SK-N-DZ (cell line): ENCODE measurements at places on chromosomes 2 and 18.

DNA sequence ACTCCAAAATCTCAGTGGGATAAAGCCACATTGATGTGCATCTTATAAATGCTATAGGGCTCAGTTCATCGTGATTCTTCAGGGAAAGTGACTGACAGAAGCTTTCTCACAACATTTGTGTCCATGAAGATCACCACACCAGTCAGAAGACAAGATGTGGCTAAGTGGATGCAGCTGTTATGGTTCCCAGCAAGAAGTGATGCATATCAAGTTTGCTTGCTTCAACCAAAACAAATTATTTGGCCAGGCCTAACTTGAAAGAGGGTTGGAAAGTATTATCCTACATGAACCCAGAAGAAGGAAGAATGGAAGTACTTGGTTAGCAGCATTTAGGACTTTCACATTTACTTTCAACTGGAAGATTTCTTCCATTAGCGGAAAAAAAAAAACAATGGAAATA is 210.0 kb upstream of the ACVR2A start:
- no peak for DNase-seq

- no peak for DNase-seq
These were observed 253.3 kb downstream of the AGAP1 start for GRCh38 chr2:235747001-235747785.

- no peak for DNase-seq
These were observed 176.8 kb downstream of the ARL4C start for GRCh38 chr2:234320066-234320465.

- DNase-seq = peak; percentile 28
These were observed 18.5 kb upstream of the CCDC93 start for GRCh38 chr2:118032169-118033013.

- no peak for DNase-seq
These were observed 803.2 kb upstream of the POU3F3 start for GRCh38 chr2:104050656-104051242.

DNA sequence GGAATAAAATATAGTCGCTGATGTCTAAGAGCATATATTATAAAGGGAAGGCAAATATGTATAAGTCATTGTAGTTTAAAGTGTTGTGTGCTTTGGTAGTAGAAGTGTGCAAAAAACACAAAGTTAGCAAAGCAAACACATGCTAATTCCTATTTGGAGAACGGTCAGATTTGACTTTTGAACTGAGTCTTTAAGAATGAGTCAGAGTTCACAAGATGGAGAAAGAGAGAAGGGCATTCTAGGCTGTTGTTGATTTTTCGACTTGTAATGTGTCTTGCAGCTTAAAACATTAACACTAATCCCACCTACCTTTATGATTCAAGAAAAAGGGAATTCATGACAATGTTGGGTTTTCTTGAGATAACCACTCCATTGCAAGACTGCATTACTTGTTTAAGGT is 98.1 kb downstream of the CRIM1 start:
- no peak for DNase-seq

- DNase-seq = no peak
These were observed 213.7 kb upstream of the RAB6C start for GRCh38 chr2:129765678-129766351.

DNA sequence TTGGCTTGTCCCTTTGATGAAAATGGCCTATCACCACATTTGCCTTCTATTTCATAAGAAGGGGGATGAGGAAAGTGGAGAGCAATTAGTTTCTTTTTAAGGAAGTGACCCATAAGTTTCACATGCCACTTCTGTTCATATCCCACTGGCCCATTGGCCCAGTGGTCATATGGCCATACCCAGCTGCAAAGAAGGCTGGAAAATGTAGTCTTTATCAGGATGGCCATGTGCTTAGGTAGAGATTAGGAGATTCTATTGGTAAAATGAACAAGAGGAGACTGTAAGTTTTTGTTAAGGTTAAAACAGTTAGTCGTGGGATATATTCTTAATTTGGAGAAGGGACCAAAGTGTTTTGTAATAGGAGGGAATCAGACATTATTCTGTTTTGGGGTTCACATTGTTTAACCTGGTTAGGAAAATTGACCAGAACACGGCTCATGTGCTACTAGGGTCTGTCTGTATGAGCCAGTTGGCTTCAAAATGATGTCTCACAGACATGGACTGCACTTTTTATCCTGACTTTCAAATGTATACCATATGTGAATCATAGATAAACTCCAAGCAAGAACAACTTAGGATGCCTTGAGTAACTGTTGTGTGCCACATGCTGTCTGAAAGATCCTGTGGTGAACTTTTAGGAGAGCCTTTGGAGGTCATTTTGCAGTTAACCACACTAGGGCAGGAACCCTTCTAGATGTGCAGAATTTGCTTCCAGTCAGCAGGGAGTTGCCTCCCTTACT is 17.3 kb downstream of the PLCL1 start:
- no peak for DNase-seq

DNA sequence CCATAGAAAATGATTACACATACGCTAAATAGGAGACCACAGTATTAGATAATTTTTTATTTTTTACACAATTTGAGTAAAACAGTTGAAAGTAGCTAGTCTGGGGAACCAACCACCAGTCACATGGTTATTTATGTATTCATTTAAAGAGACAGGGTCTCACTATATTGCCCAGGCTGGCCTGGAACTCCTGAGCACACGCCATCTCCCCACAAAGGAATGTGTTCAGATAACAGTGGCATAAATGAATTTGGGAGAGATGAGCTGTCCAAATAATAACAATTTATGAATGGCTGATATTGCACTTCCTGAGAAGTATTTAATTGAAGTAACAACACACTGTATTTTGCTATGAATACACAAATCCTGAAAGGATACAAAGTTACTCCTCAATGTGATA is 39.7 kb downstream of the KIDINS220 start:
- no peak for DNase-seq

- no peak for DNase-seq
These were observed 316.8 kb downstream of the DCDC2C start for GRCh38 chr2:4020153-4020552.

DNA sequence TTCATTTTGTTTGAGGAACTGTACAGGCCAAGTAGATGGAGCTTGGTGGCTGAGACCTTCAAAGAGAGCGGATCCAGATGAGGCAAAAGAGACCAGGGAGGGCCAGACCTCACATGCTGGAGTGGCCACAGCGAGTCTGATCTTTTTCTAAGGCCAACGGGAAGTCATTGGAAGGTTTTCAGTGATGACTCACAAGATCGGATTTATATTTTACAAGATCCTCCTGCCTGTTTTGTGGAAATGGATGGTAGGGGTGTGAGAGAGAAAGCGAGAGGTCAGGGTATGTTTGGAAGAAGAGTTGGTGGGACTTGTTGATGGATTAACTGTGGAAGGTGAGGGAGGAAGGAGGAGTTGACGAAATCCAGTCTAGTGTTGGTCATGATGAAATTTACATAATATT is 44.6 kb upstream of the TUBA3D start:
- DNase-seq = no peak

DNA sequence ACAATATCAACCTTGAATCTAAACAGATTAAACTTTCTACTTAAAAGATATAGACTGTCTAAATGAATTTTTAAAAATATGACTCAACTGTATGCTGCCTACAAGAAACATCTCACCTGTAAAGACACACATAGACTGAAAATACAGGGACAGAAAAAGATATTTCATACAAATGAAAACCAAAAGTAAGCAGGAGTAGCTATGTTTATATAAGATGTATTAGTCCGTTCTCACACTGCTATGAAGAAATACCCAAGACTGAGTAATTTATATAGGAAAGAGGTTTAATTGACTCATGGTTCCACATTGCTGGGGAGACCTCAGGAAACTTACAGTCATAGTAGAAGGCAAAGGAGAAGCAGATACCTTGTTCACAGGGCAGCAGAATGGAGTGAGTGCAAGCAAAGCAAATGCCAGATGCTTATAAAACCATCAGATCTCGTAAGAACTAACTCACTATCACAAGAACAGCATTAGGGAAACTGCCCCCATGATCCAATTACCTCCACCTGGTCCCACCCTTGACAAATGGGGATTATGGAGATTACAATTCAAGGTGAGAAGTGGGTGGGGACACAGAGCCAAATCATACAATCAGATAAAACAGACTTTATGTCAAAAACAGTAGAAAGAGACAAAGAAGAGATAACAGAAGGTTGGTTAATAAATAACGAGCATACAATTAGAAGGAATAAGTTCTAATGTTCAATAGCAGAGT is 214.4 kb upstream of the SLC39A10 start:
- DNase-seq = no peak

- DNase-seq = no peak
These were observed 79.6 kb downstream of the RTP5 start for GRCh38 chr2:241948901-241949735.

GRCh38 chr2:233199870-233200269 is 51.6 kb upstream of the ATG16L1 start:
- no peak for DNase-seq

DNA sequence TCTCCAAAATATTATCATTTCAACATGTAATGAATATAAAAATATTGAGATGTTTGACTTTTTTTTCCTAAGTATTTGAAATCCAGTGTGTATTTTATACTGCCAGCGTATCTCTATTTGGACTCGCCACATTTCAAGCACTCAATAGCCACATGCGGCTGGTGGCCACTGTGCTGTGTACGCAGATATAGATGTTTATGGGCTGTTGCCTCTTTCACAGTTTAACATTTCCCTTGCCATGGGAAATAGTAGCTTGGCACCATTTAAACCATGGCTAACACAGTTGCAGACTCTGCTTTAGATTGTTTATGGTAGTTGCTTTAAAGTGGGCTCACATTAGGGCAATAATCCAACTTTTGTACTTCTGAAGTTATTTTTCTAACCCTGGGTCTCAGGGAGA is 136.6 kb upstream of the ITGB6 start:
- no peak for DNase-seq

GRCh38 chr18:68542846-68543245 is 172.1 kb downstream of the TMX3 start:
- DNase-seq = no peak

- DNase-seq = no peak
These were observed 21.4 kb upstream of the STON1 start for GRCh38 chr2:48508461-48509124.

- no peak for DNase-seq
These were observed 44.3 kb upstream of the ASB1 start for GRCh38 chr2:238382381-238382781.

DNA sequence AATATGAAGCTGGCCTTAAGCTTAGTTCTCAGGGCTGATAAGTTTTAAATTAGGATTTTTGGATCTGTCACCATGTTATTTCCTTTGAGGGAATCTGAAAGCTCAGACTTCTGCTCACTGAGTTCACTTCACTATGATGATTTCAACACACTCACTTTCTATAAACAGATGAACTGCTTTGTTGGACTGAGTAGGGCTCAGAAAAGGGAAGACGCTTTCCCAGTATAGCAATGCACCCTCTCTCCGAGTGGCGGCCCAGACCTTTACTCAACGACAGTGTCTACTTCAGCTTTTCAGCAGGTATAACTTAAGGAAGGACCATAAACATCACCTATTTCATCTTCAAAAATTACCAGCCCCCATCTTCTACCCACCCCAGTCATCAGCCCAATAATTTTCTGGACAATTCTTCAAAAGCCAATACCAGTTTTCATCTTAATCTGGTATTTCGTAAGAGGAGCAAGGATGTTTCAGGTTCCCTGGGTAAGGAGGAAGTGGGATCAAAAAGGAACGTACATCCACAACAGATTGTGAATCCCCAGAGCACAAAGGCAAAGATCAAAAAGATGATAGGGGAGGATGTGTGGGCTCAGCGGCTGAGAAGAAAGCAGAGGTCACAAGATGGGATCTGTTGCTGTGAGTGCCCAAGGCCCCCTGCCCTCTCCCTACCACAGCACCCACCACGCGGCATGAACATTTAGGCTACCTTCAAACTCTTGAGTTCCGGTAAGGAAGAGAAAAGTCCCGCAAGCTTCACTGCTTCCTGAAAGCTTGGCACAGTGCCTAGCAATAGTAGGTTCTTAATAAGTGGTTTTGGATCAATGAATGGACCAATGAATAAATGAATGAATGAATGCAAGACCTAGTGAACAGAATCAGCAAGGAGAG is 41.9 kb downstream of the LPIN2 start:
- peak; percentile 9 for DNase-seq

- no peak for DNase-seq
These were observed 403.6 kb upstream of the ACVR2A start for GRCh38 chr2:147441182-147441581.

GRCh38 chr2:159229476-159230144 is 56.9 kb downstream of the WDSUB1 start:
- DNase-seq = no peak

- peak; percentile 66 for DNase-seq
These were observed at the start of gene FER1L5 for GRCh38 chr2:96642564-96643360. Gene FER1L5 (plus strand): TSS chr2:96642764. CDS start chr2:96642837, 73 bp downstream.

GRCh38 chr2:109256921-109257320 is 127.9 kb downstream of the SH3RF3 start:
- no peak for DNase-seq

DNA sequence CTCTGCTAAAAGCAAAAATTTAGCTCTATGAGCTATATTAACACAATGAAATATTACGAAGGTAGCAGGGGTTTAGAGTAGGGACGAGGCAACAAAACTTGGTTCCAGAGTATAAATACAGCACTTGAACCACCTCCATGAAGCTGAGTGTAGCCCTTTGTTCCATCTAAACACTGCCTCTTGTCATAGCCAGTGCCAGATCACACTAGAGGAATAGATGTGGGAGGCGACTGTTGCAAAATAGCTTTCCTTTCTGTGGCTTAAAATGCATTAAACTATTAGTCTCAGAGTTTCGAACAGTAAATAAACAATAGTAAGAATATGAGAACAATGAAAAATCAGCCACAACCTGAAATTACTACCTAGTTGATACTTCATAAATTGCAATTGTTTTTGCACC is 29.8 kb downstream of the PIEZO2 start:
- DNase-seq = no peak

- no peak for DNase-seq
These were observed 84.3 kb downstream of the NETO1 start for GRCh38 chr18:72783530-72783929.

DNA sequence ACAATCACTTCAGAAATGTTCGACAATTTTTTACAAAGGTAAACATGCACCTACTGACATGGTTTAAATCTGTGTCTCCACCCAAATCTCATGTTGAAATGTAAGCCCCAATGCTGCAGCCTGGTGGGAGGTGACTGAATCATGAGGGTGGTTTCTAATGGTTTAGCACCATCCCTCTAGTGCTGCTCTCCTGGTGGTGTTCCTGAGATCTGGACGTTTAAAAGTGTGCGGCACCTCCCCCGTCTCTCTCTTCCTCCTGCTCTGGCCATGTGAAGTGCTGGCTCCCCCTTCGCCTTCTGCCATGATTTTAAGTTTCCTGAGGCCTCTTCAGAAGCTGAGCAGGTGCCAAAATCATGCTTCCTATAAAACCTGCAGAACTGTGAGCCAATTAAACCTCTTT is 28.3 kb downstream of the MAP3K2 start:
- no peak for DNase-seq

- DNase-seq = no peak
These were observed 540.1 kb upstream of the ID2 start for GRCh38 chr2:8141780-8142179.
